ENCODE measurements at places on chromosomes 13 and 19.

DNA sequence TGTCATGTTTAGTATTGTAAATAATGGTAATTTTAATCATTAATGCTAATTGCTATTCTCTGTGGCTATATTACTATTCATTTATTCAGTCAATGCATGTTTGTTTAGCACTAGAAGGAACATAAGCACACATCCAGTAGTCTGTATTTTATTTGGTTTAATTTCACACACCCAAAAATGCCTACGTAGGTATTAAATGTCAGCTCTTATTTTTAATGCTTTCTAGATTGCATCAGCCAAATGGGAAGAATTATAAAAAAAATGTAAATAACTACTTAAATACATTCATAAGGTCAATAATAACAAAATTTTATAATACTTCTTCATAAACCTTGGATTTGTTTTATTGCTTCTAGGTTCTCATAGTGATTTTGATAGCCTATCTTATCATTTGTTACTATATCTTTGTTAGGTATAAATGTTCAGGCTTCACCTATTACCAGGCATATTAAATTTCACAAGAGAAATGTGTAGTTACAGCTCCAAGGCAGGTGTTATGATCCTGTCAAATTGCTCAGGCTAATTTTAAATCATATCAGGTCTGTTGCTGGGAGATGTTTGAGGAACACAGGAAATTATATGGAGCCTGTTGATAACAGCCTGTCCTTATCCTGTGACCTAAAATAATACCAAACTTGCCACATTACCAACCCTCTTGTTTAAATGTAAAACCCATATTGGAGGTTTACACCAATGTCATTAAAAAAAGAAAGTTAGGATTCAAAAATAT lies 34.4 kb downstream of the ITGBL1 start:
- DNase-seq, result no peak

GRCh38 chr13:46478651-46479050 lies 74.3 kb upstream of the LRCH1 start:
- DNase-seq, result no peak

DNA sequence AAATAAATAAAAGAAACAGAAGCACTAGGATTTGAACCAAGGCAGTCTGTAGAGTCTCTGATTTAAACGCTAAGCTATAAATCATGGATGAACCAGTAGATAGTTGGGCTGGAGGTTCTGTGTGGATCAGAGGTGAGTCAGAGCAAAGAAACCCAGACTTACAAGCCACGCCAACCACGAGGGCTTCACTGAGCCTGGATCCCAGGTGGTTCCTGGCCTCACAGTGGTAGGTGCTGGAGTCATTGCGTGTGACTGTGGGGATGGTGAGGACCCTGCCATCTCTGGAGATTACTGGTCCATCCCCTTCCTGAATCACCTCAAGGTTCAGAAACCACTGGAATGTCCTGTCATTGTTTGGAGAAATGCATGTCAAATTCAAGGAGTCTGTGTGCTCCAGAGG lies 19.3 kb upstream of the CEACAM20 start:
- no peak for DNase-seq

GRCh38 chr13:72839831-72840426 lies 58.0 kb downstream of the PIBF1 start:
- no peak for DNase-seq

- no peak for DNase-seq
Observed at GRCh38 chr19:9354651-9355050, 8.2 kb upstream of the ZNF177 start.

- DNase-seq, result no peak
Observed at GRCh38 chr13:36358175-36358718, 12.1 kb upstream of the SPART start.

All from stimulated activated CD4-positive, alpha-beta T cell treated with anti-CD3 and anti-CD28 coated beads, TNF-alpha, amount 100 ng/mL, for 1 hour (primary cell).